Left lung (tissue), 14 donors: ENCODE measurements at places on chromosomes 11 and 22. TPM values are rescaled to one million over a fixed set of nuclear protein-coding genes. Genes with fewer than 3 reads are reported as not detected.

CARD16 gene
- 55.9 TPM for total RNA-seq

MOGAT2 gene
- not detected for total RNA-seq

AMOTL1 gene
- total RNA-seq, result 42.7 TPM

OVOL1 gene
- 0.37 TPM for total RNA-seq

CCDC90B gene
- 30.1 TPM for total RNA-seq

ARHGAP8 gene
- total RNA-seq, result 23.4 TPM

TMEM179B gene
- 58.7 TPM for total RNA-seq

C1QTNF5 gene
- 33.3 TPM for total RNA-seq

PLEKHA7 gene
- 29.0 TPM for total RNA-seq

SCUBE1 gene
- 4.6 TPM for total RNA-seq

PRR5 gene
- total RNA-seq, result 11.0 TPM

RASD2 gene
- 1.3 TPM for total RNA-seq

PHOX2A gene
- not detected for total RNA-seq

TMEM109 gene
- 130 TPM for total RNA-seq

NCF4 gene
- total RNA-seq, result 13.0 TPM

PRAME gene
- not detected for total RNA-seq

OR2AT4 gene
- not detected for total RNA-seq

OR6T1 gene
- total RNA-seq, result not detected

METTL15 gene
- 14.9 TPM for total RNA-seq

TMEM25 gene
- 15.4 TPM for total RNA-seq

POU2AF2 gene
- total RNA-seq, result not detected

APOBEC3B gene
- 9.5 TPM for total RNA-seq

MS4A3 gene
- total RNA-seq, result not detected

RCE1 gene
- total RNA-seq, result 22.3 TPM

CCDC89 gene
- 2.5 TPM for total RNA-seq

CARD18 gene
- total RNA-seq, result not detected

KCNE3 gene
- 21.2 TPM for total RNA-seq

THY1 gene
- total RNA-seq, result 46.6 TPM

IRAG1 gene
- total RNA-seq, result 17.0 TPM

GLYAT gene
- total RNA-seq, result not detected

PNPLA5 gene
- not detected for total RNA-seq
